ENCODE measurements at places on chromosomes 1 and 21. TPM values are rescaled to one million over a fixed set of nuclear protein-coding genes. Genes with fewer than 3 reads are reported as not detected.

Gene ATF3
- polyA plus RNA-seq = 44.0 TPM

DNA sequence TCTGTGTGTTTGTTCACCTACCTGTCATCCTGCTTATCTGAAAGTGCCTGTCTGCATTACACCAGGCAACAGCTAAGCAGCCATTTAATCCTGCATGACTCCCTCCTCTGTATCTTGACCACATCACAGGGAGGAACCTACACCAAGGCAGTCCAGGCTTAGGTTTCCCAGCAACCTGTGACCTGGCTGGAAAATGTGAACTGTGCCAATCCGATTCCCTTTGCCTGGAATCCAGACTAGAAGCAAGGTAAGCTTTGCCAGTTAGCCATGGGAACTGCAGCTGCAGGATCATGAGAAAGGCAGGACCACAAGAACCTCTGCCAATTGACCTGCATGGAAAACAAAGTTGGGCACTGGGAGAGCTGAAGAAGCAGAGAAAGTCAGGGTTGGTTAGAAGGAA is 6.3 kb upstream of the ATP1B1 start:
- DNase-seq = no peak

DNA sequence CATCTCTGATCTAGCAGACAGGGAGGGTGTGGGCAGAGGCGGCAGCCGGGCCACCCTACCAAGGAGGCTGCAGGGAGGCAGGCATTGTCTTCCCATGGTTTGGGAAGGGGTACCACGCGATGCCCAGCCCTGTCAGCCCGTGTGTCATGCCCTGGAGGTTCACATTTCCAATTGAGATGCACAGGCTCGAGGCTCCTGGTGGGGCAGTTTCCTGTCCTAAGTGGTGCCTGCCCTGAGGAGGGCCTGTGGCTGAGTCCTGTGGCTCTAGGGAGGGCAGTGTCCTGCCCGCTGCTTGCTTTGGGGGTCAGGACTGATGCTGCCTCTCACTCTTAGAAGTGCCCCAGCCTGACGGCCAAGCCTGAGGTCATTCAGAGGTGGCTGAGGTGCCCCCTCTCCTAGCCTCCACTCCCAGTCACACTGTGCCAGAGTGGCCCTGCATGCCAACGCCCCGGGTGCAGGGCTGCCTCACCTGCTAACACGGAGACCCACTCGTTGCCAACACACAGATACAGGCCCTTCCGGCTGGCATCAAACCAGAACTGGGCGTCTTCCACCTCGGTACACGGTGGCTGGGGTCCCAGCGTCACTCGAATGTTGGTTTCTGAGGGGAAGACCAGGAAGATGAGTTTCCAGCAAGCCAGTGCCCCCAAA is 11.9 kb downstream of the KRTAP10-1 start:
- DNase-seq = no peak

DNA sequence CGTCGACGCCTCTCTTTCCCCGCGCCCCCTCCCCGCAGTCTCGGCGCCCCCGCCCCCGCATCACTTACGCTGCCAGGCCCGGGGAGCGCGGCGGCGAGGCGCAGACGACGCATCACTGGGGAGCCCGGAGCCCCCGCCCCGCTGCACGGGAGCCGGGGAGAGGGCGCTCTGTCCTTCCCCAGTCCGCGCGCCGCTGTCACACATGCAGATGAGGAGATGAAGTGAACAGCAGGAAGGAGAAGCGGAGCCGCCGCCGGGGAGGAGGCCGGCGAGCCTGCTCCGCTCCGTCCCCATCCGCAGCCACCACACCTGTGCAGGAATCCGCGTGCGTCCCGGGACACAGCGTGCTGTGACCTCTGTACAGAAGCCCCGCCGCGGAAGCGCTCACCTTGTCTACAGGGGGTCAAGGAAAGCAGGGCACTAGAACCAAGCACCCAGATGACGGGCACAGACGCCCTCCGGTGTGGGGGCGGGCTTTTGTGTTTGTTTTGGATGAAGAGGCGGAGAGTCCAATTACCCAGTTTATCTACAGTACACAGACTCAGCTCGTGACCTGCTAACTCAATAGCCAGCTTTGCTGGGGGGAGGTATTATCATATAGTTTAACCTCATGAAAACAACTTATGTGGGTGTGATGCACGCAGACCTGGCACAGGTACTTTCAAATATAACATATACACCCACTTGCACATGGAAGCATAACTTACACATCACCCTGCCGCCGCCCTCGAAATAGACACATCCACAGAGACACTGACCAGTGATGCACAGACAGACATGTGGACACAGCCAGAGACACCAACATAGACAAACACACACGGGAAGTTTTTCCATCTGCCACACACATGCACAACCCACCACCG is 12.4 kb downstream of the KLHDC8A start:
- DNase-seq = no peak

Measured in right renal cortex interstitium (tissue), 3 donors.